T-cell (primary cell): ENCODE measurements at places on chromosomes 4 and X. TPM values are rescaled to one million over a fixed set of nuclear protein-coding genes. Genes with fewer than 3 reads are reported as not detected.

DNA sequence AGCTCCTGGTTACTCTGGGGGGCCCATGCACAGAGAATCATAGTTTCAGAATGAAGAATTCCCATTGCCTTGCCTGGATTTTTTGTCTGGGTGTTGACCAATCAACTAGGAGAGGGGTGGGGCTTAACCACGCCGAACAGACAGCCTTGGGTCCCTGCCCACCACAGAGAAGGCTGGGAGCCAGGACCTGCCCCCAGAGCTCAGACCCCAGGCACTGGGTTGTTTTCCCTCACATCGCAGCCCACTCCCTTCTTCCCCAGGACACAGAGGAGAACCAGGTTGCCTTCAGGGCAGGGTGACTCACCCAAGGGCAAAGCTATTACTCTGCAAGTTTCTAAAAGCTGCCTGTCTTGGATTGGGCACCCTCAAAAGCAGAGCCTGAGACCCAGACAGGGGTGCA, 23.3 kb upstream of the CRMP1 start:
- DNase-seq, result no peak

- no peak for DNase-seq
Observed at GRCh38 chr4:122764821-122765215, 32.3 kb downstream of the BBS12 start.

GRCh38 chr4:83139514-83140156, 25.1 kb upstream of the PLAC8 start:
- DNase-seq, result no peak

DNA sequence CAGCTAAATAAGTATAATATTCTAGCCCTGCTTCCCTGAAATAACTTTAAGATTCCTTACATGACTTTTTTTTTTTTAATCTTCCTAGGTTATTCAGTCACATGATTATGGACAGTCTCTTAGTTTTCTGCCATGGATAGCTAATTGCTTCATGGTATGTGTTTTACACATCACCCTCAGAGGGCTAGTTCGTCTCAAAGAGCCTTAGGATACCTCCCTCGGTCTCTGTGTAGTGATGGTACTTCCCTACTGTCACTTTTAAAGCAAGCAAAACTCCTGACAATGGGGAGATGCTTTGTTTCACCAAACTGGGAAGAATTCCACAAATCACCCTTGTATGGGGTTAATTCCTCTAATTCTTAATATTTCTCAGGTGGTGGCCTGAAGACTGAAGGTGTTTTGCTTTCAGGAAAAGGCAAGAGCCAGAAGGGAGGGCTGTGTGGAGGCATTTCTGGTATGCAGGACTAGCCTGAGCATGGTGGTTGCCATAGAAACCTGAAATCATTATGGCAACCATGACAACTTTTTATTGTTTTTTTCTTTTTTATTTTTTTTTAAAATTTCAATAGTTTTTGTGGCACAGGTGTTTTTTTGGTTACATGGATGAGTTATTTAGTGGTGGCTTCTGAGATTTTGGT, 70.4 kb downstream of the BEX3 start:
- DNase-seq, result no peak

GRCh38 chrX:78624426-78624825, 34.7 kb downstream of the RTL3 start:
- DNase-seq, result no peak

DNA sequence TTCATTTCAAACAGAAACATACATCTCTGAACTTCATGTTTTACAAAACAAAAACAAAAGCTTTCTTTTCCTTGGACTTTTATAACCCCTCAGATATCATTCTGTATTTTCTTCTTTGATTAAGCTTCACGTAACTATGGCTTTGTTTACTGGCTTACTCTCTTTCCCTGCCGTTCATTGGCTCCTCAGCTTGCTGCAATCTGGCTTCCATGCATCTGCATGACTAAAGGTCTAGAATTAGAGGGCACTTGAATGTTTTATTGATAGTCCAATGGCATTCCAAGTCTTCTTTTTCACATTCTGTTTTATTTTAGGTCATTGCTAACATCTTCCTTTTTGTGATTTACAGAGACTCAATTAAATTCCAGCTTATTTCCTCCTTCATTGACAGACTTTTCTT, 487.6 kb downstream of the GRXCR1 start:
- no peak for DNase-seq

GRCh38 chrX:134840370-134840769, 150.4 kb upstream of the SMIM10 start:
- no peak for DNase-seq

- DNase-seq, result no peak
Observed at GRCh38 chr4:124017185-124017785, 620.7 kb downstream of the SPRY1 start.

DNA sequence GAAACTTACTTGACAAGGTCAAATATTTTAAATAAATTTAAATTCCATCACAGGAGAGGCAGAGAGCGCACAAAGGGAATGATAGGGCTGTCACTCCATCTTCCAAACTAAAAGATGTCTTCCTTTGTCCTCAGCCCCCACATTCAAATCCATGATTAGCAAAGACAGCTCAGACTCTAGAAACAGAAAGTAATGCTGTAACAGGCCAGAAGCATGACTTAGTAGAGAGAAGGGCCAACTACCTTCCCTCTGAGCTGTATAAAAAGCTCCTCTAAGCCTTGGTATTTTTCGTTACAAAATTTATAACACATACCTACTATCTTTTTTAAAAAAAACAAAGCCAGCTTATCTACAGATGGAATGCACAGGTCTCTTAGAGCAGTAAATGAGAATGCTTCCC, 207.4 kb downstream of the MAPK10 start:
- DNase-seq, result no peak

DNA sequence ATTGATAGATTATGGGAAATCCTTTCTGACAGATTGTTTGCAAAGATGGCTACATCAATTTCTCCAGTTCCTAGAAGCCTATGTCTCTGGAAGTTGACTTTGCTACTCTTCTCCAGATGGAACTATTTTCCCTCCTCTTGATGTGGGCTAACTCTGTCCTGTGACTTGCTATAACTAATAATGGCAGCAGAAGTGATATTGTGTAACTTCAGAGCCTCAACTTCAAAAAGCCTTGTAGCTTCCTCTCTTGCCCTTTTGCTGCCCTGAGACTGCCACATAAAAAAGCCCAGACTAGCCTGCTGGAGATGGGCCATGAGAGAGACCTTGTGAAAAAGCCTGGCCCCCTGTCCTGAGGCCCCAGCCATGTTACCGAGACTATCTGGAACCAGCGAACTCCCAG, 210.7 kb upstream of the SLC7A11 start:
- no peak for DNase-seq

DNA sequence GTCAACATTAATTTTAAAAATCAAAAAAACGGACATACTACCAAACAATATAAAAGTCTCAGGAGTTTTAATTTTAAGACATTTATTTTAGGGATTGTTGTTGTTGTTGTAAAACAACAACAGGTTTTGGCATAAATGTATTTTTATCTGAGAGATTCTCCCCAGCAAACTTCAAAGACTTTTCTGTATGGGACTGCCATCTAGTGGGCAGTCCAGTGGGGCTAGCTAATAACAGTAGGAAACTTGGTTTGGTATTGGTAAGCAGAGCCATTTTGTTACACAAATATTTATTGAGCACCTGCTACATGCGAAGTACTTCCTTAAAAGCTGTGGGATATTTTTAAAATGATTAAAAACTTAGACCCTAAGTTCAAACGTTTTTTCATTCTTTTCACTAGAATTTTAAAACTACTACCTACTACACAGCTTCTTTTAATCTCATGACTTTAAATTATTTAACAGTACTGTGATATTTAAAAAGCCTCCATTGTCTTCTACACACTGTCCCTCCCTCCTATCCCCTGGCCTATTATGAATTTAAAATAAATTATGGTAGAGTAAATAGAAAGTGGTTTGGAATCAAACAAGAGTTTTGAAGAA, 1028.4 kb upstream of the INTU start:
- no peak for DNase-seq

DNA sequence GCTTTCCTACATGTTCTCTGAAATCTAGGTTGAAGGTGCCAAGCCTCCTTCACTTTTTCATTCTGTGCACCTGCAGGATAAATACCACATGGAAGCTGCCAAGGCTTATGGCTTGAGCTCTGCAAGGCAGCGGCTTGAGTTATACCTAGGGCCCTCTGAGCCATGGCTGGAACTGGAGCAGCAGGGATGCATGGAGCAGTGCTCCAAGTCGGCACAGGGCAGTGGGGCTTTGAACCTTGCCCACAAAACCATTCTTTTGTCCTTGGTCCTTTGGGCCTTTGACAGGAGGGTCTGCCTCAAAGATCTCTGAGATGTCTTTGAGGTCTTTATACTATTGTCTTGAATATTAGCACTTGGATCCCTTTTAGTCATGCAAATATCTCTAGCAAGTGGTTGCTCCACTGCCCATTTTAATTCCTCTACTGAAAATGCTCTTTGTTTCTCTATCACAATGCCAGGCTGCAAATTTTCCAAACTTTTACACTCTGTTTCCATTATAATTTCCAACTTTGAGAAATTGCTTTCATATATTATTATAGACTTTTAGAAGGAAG, 536.2 kb upstream of the KLHL4 start:
- no peak for DNase-seq

- no peak for DNase-seq
Observed at GRCh38 chr4:6938237-6938636, 28.6 kb downstream of the TBC1D14 start.

GRCh38 chr4:124139044-124139443, 573.5 kb downstream of the ANKRD50 start:
- no peak for DNase-seq

- no peak for DNase-seq
Observed at GRCh38 chrX:153644356-153645125, 2.5 kb upstream of the DUSP9 start.

DNA sequence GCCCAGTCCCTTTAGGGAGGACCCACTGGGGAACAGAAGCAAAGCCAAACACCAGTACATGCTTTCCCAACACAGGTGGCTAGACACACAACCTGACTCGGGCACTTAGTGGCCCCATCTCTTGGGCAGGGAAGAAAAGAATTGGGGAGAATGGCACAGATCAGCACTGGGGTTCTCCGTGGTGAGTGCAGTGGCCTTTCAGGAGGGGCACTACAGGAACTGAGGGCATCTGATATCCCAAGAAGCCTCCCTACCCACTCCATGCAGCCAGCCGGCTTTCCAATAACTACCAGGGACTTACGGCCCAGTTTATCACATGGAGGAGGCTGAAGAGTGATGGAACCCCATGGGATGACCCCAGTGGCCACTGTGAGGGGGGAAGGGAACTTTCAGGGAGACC, 23.0 kb downstream of the RGN start:
- no peak for DNase-seq

DNA sequence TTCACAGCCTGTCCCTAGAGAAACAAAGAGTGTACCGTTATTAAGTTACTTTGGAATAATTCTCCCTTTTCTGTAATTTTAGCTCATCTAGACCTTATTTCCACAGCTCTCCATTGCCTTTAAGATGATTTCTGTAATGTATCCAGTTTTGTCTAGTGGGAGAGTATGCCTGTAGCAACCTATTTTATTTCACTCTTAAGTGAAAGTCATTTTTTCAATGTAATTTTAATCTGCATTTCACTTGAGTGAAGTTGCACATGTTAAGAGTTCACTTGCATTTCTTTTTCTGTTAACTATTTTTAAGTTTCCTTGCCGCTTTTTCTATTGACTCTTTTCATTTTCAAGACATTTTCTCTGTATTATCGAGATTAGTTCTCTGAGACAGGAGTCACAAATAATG, 46.5 kb downstream of the FANCB start:
- no peak for DNase-seq

DNA sequence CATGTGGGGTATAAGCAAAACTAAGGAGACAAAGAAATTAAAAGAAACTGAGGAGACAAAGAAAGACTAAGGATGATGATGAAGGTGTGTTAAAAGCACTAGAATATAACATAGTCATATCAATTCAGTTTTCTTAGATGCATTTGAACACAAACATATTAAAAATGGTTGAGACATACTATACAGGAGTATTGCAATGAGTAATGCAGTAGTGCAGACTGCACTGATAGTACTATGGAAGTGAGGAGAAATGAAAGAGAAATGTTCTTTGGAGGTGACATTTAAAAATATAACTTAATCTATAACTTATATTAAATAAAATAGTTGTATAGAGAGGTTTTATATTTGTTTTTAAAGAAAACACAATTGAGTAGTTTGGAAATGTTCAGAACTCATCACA, 279.2 kb downstream of the CAMK2D start:
- no peak for DNase-seq

DNA sequence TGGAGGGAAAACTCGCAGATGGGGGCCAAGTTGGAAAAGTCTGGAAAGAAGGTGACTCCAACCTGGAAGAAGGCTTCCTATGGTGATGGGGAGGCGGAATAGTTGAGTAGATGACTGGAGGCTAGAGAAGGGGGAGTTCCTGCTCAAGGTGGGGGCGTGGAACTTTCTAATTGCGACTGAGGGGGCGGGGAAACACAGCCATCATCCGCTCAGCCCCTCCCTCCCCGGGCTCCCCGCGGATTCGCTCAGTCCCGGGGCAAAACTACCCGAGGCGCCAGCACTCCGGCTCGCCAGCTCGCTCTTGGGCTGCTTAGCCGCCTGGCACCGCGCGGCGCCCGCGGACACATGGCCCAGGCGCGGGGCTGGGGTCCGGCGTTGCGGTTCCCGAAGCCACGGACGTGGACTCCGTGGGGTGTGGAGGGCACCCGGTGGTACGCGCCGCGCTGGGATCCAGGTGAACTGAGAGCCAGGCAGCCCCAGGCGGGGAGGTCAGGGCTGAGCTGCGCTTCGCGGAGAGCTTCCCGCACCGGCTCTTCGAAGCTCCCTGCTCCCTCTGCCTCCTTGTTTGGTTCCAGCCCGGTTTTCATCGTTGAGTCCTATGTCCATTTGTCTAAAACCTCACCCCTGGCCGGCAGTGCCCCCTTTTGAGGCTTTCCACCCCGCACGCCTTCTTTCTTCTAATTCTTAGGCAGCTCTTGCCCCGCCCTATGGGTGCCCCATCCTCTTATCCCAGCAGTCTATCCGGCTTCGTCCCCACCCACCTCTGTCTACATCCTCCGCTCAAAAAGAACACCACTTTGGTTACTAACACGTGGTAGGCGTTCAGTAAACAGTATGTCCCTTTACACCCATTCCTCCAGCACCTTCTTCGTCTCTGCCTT, 38.9 kb downstream of the STARD8 start:
- DNase-seq, result no peak

Gene NWD2
- total RNA-seq, result not detected

Gene XAGE1A
- not detected for total RNA-seq

Gene MAOB
- total RNA-seq, result 0.16 TPM

Gene SYN1
- total RNA-seq, result not detected

Gene ARMCX1
- total RNA-seq, result 0.86 TPM

Gene SMIM31
- not detected for total RNA-seq

Gene KLB
- total RNA-seq, result not detected

Gene ATP1B4
- not detected for total RNA-seq

Gene CTSO
- 10.4 TPM for total RNA-seq

Gene VCX2
- not detected for total RNA-seq

Gene FGD1
- total RNA-seq, result 0.13 TPM

Gene ZMAT1
- total RNA-seq, result 21.3 TPM

Gene HAND2
- total RNA-seq, result not detected

Gene F8A3
- total RNA-seq, result 1.6 TPM

Gene SSX4B
- total RNA-seq, result not detected

Gene HOPX
- 6.3 TPM for total RNA-seq

Gene ZNF595
- total RNA-seq, result 1.1 TPM

Gene IRS4
- not detected for total RNA-seq

Gene H2BW2
- total RNA-seq, result not detected
